ENCODE measurements at places on chromosomes 11 and 22.

GRCh38 chr22:22450343-22450839 lies 58.2 kb downstream of the ZNF280B start:
- peak; percentile 22 for DNase-seq

- DNase-seq = no peak
Observed at GRCh38 chr11:29534836-29535235, 482.0 kb downstream of the KCNA4 start.

DNA sequence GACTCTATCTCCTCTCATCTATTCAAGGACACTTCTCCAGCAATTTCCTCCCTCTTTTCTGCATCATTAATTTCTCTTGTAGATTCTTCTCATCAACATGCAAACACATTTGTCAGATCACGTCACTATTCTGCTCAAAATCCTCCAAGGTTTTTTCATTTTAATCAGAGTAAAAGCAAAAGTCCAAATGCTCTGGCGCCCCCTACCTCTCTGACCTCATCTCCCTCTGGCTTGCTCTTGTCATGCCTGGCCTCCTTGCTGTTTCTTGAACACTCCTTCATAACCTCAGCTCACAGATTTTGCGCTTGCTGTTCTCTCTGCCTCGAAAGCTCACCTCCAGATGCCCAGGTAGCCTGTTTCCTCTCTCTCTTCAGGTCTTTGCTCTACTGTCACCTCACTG lies 22.4 kb downstream of the RTCB start:
- peak; percentile 33 for DNase-seq

GRCh38 chr22:44219101-44219870 lies 38.6 kb downstream of the PARVG start:
- DNase-seq = no peak

GRCh38 chr11:76629853-76630599 lies 40.5 kb downstream of the LRRC32 start:
- DNase-seq = no peak

DNA sequence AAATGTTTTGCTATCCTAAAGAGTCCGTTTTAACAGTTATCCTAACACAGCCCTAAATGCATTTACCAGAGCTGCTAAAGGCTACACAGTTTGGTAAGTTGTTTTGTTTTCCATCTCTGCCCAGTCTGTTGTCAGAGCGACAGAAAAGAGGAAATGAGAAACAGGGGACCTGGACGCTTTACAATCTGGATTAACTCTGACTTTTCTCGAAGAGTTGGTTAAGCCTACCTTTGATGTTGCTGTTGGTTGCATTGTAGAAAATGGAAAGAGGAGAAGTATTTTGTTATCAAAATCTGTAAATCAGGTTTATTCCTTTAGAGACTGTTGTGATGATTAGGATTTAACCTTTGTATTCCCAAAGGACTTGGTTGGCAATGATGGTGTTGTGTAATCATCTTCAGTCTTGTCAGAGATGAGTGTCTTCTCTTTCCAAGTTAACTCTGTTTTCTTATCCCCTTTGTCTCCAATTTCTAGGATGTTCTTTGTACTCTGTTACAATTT lies 481 bp downstream of the ANGPTL5 start:
- peak; percentile 23 for DNase-seq

DNA sequence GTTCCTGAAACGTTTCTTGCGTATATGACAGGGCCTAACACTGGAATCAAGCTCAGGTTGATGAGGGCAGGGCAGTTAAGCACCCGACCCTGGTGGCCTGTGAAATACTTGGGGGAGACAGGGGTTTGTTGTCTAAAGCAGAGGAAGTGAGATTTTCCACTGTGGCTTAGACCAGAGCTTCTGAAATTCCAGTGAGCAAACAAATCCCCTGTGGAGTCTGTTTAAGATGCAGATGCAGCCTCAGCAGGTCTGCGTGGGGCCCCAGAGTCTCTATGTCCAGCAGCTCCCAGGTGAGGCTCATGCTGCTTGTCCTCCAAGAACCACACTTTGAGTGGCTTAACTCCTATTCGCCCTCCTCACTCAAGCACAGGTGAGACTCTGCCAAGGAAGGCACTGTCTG lies 39.1 kb upstream of the PRAME start:
- no peak for DNase-seq

GRCh38 chr11:46718155-46719019 lies 626 bp upstream of the F2 start:
- DNase-seq = peak; percentile 10

GRCh38 chr11:64558869-64559268 lies 32.2 kb upstream of the SLC22A12 start:
- DNase-seq = no peak

DNA sequence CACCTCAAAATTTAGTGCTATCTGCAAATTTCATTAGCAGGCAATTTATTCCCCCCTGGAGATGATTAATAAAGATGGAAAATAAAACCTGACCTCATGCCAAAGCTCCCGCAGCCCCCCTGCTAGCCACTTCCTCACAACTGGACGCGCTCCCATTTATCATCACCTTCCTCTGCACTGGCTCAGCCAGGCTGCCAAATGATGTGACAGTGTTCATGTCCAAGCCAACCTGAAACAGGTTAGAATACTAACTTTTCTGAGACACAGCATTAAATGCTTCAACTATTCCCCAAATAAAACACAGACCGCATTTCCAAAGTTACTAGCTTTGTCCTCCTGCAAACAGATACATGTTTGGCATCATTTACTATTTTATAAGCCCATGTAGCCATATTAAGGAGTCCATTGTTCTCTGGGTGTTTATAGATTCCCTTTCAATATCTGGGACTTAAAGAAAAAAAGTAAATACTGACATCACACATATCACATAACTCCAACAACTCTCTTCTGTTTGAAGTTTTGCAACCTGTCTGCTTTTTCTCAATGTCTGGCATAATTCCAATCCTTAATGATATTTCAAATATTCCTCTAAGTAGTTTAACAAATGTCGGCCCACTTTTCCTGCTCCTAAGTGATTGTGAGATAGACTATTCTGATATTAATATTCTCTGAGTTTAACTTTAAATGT lies 829.7 kb upstream of the FAT3 start:
- DNase-seq = no peak

DNA sequence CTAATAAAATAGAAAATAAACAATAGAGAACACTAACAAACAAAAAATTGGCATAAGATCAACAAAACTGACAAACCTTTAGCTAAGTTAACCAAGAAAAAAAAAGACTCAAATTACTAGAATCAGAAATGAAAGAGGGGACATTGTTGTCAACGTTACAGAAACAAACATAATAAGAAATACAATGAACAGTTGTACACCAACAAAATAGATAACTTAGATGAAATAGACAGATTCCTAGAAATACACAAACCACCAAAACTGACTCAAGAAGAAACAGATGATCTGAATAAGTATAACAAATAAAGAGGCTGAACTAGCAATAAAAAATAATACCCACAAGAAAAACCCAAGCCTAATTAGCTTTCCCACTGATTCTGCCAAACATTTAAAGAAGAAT lies 34.7 kb upstream of the TMPRSS4 start:
- no peak for DNase-seq

- peak; percentile 68 for DNase-seq
Observed at GRCh38 chr11:123454060-123454651, 24.1 kb downstream of the GRAMD1B start.

- DNase-seq = no peak
Observed at GRCh38 chr11:125167292-125167953, 2.9 kb downstream of the PKNOX2 start.

- no peak for DNase-seq
Observed at GRCh38 chr22:20131597-20131858, at the start of gene ZDHHC8. TSS of gene ZDHHC8 (plus strand) at chr22:20131804. CDS start at chr22:20131948, 144 bp downstream.

GRCh38 chr11:17013548-17014320 lies 480 bp downstream of the PLEKHA7 start:
- DNase-seq = no peak

GRCh38 chr11:106179048-106179447 lies 101.6 kb downstream of the AASDHPPT start:
- DNase-seq = no peak

- no peak for DNase-seq
Observed at GRCh38 chr22:22823131-22823810, 64.3 kb upstream of the IGLL5 start.

DNA sequence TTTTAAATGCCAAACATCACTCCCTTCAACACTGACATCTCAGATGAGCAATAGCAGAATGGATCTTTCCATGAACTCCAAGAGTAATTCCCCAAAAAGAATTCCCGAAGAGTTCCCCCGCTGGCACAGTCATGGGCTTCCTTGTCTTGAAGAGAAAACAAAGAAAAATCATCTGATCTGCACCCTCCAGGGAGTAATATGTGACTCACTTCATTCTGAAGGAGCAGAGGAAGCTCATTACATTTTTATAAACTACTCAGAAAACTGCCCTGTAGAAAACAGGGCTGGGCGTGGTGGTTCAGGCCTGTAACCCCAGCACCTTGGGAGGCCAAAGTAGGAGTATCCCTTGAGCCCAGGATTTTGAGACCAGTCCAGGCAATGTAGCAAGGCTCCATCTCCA lies 35.7 kb downstream of the CELSR1 start:
- DNase-seq = no peak

DNA sequence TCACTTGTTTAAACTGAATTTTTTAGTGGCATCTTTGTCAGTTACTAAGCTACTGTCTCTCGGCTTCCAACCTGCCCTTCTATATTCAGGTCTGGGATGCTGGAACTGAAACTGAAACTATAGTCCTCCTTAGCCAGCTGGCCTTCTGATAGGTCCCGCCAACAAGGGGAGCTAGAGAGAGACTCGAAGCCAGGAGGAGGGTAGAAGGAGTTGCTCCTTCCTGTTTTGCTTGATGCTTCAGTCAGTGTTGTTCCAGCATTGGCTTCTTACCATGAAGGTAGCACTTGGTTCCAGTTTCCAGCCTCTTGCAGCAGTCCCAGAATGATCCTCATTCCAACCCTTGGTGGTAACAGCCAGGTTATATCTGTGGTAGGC lies 32.9 kb upstream of the HORMAD2 start:
- DNase-seq = peak; percentile 40

DNA sequence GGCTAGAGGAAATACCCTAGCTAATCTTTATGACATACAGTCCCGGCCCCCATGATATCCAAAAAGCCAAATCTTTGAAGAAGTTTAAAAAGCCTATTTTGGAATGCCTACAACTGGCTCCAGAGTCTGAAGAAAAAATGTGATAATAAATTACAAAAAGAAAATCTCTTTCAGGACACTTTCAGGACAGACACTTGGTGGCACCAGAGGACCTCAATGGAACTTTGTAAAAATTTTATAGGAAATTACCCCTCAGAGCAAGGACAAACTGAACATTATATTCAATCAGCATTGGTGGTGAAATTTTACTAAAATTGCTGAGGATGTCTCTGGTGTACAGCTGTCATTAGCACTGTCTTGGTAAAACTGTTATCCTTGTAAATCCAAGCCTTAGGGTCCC lies 81.0 kb downstream of the CCDC73 start:
- DNase-seq = peak; percentile 7

GRCh38 chr11:120340529-120340928 lies 4.3 kb downstream of the ARHGEF12 start:
- DNase-seq = no peak

DNA sequence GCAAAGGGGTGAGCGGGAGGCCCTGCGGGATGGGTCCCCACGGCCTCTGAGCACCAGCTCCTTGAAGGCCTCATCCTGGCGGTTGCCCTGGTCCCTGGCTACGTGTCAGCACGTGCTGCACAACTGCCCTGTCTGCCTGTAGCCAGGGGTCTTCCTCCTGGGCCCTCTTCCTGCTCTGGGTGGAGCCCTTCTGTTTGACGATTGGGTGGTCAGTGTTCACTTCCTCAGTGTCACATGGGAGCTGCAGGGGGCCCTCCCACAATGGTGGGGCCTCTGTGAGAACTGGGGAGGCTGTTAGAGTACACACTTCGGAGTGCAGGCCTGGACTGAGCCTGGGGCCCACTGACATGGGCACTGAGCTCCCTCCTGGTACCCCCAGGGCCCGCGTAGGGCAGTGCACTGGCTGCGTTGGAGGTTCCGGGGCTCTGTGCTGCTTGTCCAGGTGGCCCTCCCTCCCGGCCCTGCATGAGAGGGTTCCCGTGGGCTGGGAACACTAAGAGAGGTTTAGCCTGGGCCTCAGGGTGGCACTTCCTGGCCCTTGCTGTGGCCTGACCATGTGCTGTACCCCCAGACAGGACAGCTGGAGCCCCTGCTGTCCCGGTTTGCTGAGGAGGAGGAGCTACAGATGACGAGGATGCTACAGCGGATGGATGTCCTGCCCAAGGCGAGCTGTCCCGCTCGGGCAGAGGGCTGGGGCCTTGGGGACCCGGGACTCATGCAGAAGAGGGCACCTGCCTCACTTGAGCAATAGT lies 13.8 kb downstream of the DGCR6L start:
- no peak for DNase-seq

GRCh38 chr11:121961321-121961801 lies 154.7 kb downstream of the BLID start:
- no peak for DNase-seq

- no peak for DNase-seq
Observed at GRCh38 chr22:26956371-26956770, 299.0 kb downstream of the MIAT start.

DNA sequence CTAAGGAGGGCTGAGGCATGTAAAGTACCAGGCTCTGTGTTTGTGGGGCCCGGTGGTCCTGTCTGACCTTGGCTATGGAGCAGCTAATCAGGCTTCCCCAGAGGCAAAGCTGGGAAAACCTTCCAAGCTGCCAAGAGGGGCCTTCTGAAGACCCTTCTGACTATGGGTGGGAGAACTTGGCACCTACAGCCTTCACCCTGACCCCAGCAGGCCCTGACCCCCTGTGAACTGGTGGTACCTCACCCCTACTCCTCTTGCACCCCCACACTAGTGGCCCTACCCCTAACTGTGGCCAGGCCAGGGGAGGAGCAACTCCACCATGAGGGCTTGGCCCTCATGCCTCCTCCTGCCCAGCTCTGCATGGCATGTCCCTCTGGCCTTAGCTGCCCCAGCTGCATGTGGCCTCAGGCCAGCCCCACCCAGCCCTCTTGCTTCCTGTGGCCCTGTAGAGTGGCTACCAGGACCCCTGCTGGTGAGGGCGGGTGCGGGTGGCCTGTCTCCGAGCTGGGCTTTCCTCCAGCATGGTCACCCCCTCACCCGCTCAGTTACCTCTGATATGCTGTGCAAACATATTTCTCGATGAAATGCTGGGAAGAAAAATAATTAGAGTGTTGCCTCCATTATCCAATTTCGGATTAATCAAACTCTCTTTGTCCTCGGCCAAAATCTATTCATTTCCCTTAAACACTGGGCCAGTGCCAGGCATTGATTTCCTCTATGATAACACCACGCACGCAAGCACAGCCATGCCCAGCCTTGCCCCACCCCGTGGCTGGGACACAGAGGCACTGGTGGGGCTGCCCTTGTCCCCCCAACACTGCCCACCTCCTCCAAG lies 7.5 kb downstream of the GNAZ start:
- DNase-seq = no peak

DNA sequence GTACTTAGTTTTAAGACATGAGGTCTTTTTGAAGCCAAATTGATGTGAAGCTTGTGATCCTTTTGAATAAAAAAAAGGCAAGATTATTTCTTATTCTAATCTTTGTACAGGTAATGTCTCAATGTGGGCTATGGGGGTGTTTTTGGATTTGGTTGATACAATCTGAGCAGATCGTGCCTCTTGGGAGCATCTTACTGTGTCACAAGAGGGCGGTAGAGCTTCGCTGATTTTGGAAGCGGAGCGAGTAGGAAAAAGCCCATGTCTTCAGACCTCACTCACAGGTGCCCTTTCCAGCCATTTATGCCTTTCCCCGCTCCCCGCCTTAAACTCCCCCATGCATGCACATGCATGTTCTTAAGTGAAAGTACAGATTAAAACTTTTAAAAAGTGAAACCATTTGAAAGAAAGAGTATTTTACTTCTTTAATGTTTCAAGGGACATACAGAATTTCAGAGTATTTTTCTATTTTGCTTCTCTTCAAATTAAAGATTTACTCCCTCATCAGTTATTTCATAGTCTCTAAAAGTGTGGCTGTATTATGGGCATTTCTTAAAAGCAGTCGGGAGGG lies 18.8 kb downstream of the DDX25 start:
- DNase-seq = peak; percentile 71

All from hematopoietic multipotent progenitor cell treated with erythropoietin and hydrocortisone succinate and interleukin-3 and kit ligand, for 8 days (in vitro differentiated cells).